ENCODE measurements at places on chromosomes 12 and 14.

- no peak for DNase-seq
These were observed 27.9 kb downstream of the TMEM30B start for GRCh38 chr14:61253064-61253738.

- DNase-seq, result no peak
These were observed 76.4 kb upstream of the FOXN3 start for GRCh38 chr14:89493406-89493805.

- DNase-seq, result no peak
These were observed 613.7 kb downstream of the SLC16A7 start for GRCh38 chr12:60209521-60209920.

DNA sequence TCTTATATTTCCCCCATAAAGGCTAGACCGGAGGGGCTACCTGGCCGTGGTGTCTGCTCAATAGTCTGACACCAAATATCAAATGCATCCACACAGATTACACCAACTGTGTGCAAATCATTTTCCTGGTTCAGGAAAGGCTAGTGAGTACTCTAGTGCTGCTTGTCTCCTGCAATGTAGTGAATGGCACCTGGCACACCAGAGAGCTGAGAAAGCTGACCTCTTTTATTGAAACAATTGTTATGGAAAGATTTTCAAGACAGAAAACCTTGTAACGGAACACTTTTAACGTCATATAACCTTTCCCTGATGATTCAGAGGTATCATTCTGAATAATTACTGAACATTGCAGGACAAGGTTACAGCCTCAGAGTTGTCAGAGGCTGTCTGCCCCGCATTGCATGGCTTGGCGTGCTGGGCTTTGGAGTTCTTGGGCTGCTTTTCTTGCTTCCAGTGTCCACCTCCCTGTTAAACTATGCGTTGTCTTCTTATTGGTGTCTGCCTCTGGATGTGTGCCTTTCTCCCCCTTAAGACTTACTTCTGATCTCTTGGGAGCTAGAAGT is 40.7 kb upstream of the HDAC7 start:
- no peak for DNase-seq

GRCh38 chr12:119052001-119052400 is 70.7 kb downstream of the SRRM4 start:
- no peak for DNase-seq

DNA sequence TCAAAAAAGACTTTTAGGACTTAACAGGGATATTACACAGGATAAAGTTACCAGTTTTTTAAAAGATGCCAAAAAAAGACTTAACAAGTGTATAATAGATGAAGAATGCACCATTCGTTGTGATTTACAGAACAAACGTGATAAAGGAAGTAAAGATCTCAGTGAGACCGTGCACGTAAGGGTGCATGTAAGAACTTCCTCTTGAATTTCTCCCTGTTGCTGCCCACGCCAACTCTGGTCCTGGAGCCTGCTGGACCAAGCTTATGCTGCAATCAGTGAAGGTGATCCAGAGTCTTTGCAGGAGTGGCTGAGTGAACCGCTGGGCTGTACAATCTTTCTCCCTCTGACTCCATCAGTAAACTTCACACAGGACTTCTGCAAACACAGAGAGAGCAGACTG is 593.7 kb downstream of the TMEM121 start:
- DNase-seq, result no peak

GRCh38 chr12:59652130-59652529 is 56.3 kb downstream of the SLC16A7 start:
- no peak for DNase-seq

DNA sequence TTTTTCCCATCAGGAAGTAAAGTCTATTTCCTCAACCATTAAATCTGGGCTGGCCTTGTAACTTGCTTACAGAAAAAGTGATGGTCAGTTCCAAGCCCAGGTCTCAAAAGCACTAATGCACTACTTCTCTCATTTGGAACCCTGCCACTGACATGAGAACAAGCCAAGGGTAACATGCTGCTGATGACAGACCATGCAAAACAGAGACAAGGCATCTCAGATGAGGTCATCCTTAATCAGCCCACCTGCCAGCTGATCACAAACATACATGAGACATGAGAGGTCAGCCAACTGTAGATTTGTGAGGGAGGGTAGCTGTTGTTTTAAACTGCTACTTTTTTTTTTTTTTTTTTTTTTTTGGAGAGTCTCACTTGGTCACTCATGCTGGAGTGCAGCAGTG is 16.2 kb downstream of the TWF1 start:
- no peak for DNase-seq

- DNase-seq, result no peak
These were observed 78.5 kb downstream of the PPFIBP1 start for GRCh38 chr12:27602516-27602915.

GRCh38 chr14:98194821-98195220 is 1077.2 kb downstream of the BCL11B start:
- no peak for DNase-seq

DNA sequence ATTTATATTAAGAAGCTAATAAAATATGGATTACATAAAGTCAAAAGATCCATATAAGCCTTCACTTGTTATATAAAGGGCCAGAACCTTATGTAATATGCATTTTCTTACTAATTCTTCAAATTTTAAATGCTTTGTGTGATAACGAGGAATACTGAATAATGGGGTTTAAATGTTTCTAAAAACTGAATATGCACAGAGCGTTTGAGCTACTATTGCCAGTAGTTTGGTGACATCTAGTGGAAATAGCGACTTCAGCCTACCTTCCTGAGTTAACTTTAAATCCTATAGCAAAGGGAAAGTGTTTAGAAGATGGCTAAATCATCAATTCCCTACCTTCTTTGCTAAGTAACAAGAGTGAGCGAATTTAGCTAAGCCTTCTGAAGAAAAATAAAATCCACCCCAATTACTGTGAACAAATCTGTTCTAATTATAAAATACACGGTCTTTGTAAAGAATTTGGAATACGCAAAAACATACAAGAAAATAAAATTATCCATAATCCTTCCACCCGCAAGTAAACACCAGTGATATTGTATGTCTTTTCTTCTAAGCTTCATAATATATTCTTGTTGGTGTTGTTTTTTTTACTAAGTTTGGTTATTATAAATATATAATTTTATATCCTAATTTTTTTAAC is 115.5 kb upstream of the G2E3 start:
- DNase-seq, result peak; percentile 43

DNA sequence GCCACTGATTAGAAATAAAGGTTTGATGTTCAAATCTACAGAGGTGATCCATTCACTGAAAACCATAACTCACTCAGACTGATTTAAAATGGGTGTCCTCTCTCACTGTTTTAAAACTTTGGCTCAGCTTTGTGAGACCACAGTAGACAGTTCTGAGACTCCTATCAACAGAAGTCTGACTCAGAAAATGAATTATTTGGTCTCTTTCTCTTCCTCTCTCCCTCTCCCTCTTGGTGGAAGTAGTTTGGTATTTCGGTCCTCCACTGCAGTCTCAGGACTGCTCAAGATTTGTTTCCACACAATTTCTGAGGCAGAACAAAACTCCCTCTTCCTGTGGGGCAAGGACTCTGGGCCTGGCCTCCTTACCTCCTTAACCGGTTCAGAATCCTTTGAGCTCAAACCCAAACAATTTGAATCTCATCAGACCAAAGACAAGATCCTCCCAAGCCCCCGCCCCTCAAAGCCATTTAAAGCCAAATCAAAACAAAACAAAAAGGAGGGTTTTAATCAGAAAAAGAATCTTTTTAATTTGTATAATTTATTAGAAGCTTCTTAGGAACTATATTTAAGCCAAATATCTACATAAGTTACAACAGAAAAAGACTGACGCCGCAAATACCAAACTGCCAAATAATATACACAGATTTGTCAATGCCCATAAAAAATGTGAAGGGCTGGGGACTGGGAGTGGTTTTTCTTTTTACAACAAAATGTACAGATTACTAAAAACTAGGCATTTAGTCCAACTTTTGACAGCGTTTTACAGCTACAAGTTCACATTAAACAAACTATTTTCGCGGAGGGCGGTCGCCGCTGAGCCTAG is 3.9 kb downstream of the NKX2-1 start:
- DNase-seq, result no peak

GRCh38 chr12:127174881-127175280 is 1092.1 kb upstream of the TMEM132C start:
- no peak for DNase-seq

Measured in NCI-H2081 treated with DMSO at 0.1 percent for 48 hours (cell line).